NCI-H2029 treated with DMSO at 0.1 percent for 48 hours (cell line): ENCODE measurements at places on chromosomes 4 and X.

DNA sequence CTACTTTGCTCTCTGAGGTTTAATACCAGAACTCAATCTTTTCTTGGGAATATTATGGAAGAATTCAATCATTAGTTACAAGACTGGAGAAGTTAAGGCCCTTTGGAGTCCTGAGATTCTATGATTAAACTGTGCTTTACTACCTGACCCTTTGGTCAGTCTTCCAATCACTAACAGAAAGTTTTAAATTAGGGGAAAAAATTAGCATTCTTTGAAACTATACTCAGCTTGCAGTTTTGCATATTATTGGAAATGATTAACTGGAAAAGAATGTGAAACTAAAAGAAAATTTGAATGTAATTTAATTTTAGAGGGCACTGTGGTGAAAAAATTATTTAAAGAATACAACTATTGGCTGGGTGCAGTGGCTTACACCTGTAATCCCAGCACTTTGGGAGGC lies 18.7 kb upstream of the GPR34 start:
- DNase-seq = no peak

DNA sequence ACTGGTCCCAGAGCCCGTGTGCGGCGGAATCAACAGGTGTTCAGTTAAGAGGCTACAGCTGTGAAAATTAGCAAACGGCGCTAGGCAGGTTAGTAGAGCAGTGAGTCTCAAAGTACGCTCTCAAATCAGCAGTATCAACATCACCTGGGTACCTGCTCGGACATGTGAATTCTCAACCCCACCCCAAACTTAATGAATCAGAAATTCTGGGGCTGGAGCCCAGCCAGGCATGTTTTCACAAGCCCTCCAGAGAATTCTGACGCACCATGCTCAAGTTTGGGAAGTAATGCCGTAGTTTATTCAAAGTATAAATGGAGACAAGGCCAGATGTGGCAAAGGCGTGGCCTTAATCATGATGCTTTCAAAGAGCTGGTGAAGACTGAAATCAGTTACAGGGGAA lies 58.2 kb upstream of the PTCHD1 start:
- no peak for DNase-seq

DNA sequence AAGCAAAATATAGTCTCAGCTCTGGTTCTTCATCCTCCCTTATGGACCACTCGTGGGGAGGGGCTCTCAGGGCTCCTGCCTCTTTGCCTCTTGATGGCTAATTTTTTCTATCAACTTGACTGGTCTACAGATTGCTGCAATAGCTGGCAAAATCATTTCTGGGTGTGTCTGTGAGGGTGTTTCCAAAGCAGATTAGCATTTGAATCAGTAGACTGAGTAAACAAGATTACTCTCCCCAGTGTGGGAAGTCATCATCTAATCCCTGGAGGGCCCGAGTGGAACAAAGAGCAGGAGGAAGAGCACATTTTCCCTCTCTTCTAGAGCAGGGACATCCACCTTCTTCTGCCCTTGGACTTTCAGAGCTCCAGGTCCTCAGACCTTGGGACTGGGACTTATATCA lies 153.5 kb downstream of the STK32B start:
- DNase-seq = no peak

DNA sequence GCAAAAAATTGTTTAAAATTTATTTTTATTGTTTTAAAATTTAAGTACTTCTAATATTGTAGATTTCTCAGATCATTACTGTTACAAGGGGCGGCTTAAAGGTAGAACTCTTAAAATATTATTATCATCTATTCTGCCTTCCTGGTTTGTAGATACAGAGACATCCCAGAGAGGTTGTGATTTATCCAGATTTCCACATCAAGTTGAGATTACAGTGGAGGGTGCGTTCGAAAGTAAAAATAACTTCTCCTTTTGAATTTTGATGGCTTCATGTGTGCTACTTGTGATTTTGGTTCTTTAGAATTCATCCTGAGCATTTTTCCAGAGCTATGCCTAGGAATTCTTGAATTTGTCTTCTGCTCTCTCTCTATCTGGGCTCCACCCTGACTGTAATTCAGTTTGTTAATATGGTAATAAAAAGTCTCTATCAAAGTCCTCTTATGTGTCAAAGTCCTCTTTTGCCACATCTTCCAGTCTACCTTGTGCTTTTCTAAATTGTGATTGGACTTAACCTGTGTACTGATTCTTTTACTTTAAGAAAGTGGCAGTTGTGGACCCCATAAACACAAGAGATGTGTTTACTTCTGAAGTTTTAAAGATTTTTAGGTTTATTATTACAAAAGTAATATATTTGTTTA lies 37.2 kb downstream of the CLCN3 start:
- no peak for DNase-seq

- no peak for DNase-seq
These were observed 24.5 kb downstream of the GIMD1 start for GRCh38 chr4:106343865-106344646.

DNA sequence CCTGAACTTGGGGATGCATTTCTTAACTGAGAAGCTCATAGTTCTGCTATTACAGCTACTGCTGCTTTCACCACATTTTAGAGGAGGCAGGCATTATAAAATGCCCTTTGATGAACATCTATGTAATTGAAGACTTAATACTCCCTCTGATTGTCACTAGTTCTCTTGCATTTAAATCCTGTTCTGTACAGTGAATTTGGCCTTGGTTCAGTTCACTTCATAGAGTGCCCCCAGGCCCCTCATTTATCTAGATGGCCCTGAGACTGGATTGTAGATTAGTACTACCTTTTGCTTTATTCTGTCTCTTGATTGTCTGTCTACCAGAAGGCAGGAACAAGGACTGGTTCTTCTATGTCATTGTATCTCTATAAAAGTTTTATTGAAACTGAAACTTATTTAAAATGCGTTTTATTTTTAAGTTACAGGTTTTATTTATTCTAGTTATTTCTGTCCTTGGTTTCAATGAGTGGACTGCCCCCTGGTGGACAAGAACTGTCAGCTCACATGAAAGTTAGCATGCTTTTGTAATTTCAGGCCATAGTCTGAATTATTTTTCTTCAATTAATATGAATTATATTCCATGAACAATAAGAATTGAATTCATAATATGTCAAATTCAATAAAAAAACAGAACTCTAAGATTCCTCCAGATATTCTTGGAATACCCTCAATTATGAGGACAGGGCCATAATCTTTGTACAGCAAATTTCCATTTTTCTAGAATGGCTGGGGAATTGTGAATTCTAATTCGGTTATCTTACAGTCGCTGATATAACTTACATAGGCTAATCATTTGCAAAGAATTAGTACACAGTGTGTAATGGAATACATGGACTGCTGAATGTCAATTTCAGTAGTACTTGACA lies 47.2 kb upstream of the TMEM33 start:
- DNase-seq = peak; percentile 39

- DNase-seq = no peak
These were observed 88.2 kb downstream of the SORBS2 start for GRCh38 chr4:185723631-185724260.

DNA sequence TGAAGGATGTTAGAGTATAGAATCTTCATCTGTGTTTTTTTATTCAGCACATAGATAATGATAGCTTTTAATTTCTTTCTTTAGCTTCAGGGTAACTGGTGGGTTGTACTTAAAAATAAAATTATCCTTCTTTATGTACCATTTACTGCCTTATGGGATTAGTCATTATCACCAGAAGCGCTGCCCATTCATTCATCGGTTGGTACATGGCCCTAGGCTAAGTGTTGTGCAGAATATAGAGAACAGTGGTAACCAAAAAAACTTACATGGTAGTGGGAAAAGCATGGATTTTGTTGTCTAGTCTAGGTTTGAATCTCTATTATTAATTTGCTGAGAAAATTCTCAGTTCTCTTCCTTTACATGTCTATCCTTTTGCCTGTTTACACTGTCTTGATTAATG lies 43.5 kb upstream of the PDE5A start:
- no peak for DNase-seq

DNA sequence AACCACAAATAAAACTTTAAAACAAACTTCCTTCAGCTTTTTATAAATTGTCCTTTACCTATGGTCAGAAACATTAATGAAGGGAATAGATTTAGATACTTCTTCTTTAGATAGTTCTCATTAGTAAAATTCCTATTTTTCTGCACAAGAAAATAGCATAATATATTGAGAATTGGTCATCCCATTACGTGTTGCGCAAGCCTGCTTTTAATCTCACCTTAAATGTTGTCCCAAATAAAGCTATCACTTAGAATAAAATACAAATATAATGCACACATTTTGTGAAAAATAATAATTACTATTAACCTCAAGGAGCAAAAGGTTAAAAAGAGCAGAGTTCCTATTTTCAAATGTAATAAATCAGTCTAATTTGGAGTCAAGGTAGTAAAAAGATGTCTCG lies 95.2 kb upstream of the TTC29 start:
- no peak for DNase-seq

GRCh38 chr4:66193487-66193886 lies 523.2 kb upstream of the EPHA5 start:
- no peak for DNase-seq

DNA sequence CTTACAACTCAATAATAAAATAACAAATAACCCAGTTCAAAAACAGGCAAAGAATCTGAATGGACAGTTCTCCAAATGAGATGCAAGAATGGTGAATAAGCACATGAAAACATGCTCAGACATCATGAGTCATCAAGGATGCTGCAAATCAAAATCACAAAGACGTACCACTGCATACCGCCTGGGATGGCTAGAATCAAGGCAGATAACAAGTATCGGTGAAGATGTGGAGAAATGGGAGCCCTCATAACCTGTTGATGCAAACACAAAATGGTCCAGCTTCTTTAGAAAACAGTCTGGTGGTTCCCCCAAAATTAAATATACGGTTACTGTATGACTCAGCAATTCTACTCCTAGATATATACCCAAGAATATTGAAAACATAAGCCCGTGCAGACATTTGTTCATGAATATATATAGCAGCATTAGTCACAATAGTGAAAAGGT lies 32.5 kb downstream of the AKAP4 start:
- DNase-seq = no peak

- no peak for DNase-seq
These were observed 26.4 kb downstream of the DHRSX start for GRCh38 chrX:2474280-2474962.

DNA sequence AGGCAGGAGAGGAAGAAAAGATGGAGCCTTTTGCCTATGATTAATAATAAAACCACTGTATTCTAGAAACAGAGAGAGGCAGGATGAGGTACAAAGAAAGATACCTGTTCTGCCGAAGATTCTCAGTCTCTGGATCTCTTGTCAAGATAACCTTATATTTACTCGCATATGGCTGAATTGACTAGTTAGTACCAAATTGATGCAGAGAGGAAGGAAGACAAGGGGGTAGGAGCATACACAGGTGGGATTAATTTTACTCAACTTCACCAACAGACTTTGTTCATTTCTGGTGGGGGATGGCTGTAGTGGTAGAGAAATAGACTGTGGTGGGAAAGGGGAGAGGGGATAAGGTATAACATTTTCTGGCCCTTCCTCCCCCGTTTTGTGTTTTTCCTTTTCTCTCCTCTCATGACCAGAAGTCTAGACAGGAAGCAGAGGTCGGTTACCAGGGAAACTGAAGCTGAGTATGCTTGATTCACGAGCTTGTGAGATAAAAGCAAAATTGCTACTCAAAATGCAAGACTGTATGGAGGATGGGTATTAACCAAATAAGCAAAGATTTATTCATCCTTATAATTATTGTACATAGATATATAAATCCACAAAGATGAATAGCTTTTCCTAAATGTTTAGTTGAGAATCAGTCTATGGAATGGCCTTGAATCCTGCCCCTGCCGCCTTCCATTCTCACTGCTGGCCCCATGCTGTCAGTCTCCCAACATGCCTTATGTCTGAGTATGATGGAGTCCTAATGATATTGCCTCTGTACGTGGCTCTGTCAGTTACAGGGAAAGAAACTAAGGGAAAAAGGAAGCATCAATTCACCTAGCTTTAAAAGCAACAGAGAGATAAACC lies 17.8 kb upstream of the PAGE2B start:
- no peak for DNase-seq

GRCh38 chr4:105991726-105992125 lies 96.5 kb downstream of the NPNT start:
- no peak for DNase-seq

DNA sequence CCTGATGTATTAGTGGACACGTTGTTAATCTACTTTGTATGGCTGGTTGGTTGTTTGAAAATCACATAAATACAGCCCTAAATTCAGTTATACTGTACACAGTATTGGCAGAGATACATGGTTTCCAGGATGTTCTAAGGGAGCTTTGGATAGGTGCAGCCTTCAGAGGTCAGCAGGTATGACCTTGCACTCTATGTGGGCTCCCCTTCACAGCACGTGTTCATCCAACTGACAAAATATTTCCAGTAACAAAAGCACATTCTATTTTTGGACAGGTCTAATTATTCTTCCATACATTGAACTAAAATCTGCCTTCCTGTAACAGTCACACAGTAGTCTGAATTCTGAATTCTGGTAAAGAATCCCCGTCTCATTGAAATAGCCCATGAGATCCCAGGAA lies 92.8 kb upstream of the RAPGEF2 start:
- no peak for DNase-seq

DNA sequence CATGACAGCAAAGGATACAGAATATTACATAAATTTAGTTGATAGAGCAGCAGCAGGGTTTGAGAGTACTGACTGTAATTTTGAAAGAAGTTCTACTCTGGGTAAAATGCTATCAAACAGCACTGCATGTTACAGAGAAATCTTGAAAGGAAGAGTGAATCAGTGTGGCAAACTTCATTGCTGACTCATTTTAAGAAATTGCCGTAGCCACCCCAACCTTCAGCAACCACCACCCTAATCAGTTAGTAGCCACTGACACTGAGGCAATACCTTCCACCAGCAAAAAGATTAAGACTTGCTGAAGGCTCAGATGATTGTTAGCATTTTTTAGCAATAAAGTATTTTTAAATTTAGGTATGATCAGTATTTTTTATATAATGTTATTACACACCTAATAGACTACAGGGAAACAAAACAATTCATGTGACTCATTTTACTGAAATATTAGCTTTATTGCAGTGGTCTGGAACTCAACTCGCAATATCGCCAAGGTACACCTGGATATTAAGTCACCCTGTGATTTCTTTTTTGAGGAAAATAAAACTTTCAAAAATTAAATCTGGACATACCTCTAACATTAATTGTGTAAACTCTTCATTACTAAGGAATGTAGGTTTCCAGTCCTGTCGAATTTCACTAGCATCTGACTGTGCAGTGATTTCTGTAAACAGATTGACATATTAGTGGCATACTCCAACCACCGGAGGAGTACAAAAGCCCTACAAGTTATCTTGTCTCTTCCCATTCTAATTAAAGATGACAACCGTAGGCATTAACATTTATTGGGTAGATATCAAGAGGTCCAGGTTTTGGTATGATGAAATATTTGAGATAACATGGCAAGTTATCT lies 71.1 kb downstream of the CLOCK start:
- DNase-seq = no peak

GRCh38 chr4:172791841-172792240 lies 376.8 kb upstream of the GALNT7 start:
- DNase-seq = no peak

GRCh38 chrX:95145848-95146490 lies 1472.0 kb downstream of the FAM133A start:
- DNase-seq = no peak

DNA sequence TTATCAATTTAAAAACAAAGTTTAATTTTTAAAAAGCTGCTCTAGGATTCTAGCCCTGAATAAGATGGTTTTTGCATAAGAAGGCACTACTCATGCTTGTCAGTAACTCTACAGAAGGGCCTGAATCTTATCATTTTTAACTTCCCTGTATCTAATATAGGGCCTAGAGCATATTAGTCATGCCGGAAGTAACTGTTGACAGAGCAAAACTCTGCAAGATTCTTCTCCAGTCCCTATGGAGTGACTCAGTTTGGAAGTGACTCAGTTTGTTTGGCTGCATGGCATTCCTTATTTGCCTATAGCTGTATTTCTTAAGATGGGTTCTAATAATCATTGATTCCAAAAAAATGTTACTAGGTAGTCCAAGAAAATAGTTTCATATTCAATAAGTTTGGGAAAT lies 431.8 kb upstream of the HTR2C start:
- no peak for DNase-seq
